ENCODE measurements at places on chromosomes 1 and 21.

- no peak for DNase-seq
Measured at GRCh38 chr21:35399706-35400105, 350.6 kb upstream of the RUNX1 start.

GRCh38 chr1:63063367-63063766 is 259.0 kb upstream of the FOXD3 start:
- no peak for DNase-seq

GRCh38 chr1:108140177-108140576 is 60.0 kb downstream of the SLC25A24 start:
- no peak for DNase-seq

DNA sequence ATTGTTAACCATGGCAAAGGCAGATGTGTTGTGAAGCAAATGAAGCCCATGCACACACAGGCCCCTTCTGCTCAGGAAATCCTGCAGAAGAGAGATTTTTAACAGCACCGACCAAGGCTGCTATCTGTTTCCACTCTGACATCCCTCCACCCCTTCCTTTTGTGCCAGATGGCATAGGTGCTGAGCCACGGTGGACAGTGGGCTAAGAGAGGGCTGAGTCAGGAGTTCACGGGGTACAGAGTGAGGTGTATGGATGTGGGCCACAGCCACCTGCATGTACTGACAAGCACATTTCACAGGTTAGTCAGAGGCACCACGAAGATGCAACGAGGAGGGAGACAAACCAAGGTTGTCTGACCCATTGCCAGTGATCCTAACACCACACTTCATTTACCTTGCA is 9.5 kb downstream of the RSPH1 start:
- DNase-seq = no peak

GRCh38 chr1:44631647-44632539 is 42.4 kb downstream of the TMEM53 start:
- peak; percentile 74 for DNase-seq

GRCh38 chr1:9181990-9182783 is 52.4 kb upstream of the H6PD start:
- no peak for DNase-seq

GRCh38 chr1:37400466-37401225 is 73.7 kb upstream of the ZC3H12A start:
- no peak for DNase-seq

- DNase-seq = no peak
Measured at GRCh38 chr1:9112961-9113880, 15.7 kb downstream of the GPR157 start.

- no peak for DNase-seq
Measured at GRCh38 chr1:200128944-200129879, 101.7 kb downstream of the NR5A2 start.

GRCh38 chr21:42530167-42530518 is 16.5 kb downstream of the SLC37A1 start:
- DNase-seq = no peak

DNA sequence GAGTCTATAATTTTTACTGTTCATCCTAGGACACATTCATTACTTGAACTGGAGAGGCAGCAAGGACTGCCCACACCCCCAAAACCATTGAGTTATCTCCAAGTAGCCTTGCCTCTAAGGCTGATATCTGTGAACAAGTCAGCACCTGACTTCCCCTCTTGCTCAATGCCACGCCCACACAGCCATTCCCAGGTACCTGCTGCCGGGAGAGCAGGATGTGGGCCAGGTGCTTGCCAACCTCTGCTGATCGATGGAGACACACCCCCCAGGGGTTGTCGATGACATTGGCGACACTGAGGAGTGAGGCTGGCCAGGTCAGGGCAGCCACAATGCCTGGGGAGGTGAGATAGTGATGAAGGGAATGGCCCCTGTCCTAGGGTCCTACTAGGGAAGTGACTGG is 60.1 kb downstream of the TMCO4 start:
- DNase-seq = no peak

DNA sequence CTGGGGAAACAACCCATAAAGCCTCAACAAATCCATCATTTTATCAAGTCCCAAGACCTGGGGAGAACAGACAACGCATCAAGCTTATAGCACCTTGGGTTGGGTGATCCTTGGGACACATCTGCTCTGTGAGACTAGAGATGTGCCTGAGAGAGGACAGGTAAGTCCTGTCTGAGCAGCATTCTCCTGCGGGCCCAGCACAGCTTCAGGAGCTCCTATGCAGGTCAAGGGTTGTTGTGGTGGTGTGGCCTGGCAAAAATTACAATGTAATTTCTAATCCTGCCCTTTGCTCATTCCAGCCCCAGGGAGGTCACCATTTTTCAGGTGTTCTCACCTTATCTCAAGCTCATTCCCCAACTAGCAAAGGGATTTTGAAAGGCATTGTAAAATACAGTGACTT is 608.1 kb upstream of the CAMK1G start:
- no peak for DNase-seq

DNA sequence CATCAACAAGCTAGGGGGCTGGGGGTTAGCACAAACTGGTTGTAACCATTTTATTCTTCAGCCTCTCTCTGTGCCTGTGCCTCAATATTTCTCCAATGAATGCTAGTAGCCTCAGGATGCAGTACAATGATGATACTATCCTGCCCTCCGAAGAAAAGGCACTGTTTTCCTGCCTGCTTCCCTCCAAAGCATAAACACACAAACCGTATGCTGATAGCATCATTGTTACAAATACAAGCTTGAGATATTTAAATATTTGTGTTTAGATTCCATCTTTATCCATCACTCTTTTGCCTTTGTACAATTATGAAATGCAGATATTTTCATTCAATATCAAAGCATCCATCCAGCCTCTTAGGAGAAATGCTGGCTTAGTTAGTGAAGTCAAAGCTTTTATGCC is 404.8 kb downstream of the DUSP10 start:
- DNase-seq = no peak

GRCh38 chr1:17066361-17067068 is 12.7 kb upstream of the SDHB start:
- no peak for DNase-seq

GRCh38 chr1:198174297-198174696 is 17.5 kb downstream of the NEK7 start:
- DNase-seq = no peak

DNA sequence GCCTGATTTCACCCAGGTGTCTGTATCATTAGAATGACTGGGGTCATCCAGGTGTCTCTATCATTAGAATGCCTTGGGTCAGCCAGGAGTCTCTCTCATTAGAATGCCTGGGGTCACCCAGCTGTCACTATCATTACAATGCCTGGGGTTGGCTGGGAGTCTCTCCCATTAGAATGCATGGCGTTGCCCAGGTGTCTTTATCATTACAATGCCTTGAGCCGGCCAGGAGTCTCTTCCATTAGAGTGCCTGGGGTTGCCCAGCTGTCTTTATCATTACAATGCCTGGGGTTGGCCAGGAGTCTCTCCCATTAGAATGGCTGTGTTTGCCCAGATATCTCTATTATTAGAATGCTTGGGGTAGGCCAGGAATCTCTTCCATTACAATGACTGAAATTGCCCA is 61.6 kb downstream of the RNF187 start:
- DNase-seq = no peak

- DNase-seq = no peak
Measured at GRCh38 chr1:229768232-229768631, 142.2 kb downstream of the URB2 start.

- no peak for DNase-seq
Measured at GRCh38 chr1:192707978-192708547, 72.1 kb downstream of the RGS13 start.

DNA sequence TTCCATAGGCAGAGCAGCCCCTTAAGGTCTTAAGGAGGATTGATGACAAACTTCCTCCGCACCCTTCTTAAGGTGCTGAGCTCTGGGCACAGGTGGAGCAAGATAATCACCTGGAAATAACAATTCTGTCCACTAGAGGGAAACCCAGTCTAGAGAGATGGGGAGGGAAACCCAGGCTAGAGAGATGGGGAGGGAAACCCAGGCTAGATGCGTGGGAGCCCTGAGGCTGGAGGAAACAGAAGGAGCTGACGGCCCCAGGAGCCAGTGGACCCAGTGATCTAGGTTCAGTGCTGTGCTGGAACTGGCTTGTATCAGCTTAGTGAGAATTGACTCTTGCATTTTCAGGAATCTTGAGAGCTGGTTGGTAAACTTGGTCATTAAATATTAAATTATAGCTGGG is 17.8 kb upstream of the MYCL start:
- peak; percentile 9 for DNase-seq

GRCh38 chr21:28167366-28167765 is 825.3 kb downstream of the LTN1 start:
- DNase-seq = no peak

GRCh38 chr1:24535021-24535424 is 20.9 kb upstream of the NCMAP start:
- DNase-seq = peak; percentile 47

GRCh38 chr1:61226791-61227567 is 144.6 kb downstream of the NFIA start:
- no peak for DNase-seq

DNA sequence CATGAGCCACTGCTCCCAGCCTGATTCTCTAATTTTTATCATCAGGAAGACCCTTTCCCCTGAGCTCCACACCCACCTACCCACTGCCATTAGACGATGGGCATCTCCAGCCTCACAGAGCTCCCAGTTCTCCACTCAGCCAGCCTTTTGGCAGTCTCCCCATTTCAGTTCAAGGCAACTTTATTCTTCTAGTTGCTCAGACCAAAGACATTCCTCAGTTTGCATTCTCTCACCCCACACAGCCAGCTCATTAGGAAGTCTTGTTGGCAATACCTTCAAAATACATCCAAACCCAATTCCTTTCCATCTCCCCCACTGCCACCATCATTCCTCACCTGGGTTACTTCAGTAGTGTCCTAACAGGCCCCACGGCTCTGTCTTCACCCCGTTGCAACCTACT is 53.4 kb upstream of the COX20 start:
- DNase-seq = no peak

Data from stimulated activated CD8-positive, alpha-beta memory T cell treated with anti-CD3 and anti-CD28 coated beads, Interleukin-4, amount 100 ng/mL, for 1 hour (primary cell).